ENCODE measurements at places on chromosomes 7 and 10.

DNA sequence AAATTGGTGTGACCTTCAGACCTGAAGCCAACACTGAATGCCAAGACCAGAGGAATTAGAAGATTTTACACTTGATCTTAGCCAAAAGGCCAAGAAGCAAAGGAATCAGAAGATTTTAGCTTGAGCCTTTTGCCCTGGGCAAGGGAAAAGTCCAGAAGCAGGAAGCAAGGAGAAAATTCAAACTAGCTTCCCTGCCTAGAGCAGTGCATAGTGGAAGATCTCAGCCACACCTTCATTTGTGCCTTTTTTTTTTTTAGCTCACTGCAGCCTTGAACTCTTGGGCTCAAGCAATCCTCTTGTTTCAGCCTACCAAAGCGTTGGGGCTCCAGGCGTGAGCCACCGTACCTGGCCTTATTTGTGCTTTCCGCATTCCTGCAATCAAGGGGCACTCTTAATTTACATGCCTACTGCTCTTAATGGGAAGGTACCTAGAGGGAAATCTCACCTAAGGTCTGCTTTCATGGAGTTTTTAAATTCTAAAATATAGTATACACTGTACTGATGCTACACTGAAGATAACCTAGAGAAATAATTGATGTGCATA, 8.3 kb upstream of the PIP4K2A start:
- no peak for DNase-seq

DNA sequence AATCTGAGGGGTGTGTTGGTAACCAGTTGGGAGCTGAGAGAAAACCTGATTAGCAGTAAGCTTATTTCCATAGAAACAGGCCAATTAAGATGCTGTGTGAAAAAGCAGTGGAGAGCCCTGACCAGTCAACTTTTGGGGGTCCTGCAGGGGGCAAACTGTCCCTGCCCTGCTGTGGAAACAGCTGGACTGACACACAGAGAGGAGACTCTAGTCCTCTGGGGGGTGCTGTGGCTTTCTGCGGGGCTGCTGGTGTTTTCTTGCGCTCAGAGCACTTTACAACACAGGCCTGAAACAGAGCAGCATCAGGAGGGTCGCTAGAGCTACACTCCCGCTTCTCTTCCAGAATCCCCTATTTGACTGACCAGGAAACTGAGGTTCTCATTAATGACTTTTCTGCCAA, 546.9 kb upstream of the GALNT17 start:
- DNase-seq: no peak

DNA sequence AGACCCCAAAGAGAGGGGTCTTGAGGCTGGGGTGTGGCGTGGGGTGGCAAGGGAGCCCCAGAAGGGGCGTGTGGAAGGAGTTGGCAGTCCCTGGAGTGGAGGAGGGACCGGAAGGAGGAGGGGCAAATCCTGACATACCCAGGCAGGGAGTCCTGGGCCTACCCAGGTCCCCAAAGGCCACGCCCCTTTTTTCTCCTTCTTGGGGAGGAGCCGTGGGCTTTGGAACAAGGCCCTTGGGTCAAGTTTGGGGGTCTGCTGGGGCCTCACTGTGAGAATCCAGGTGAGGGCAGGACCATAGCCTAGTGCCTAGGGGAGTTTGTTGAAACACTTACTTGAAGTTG, 1.2 kb upstream of the SMARCD3 start:
- DNase-seq: no peak

- DNase-seq: no peak
Measured at GRCh38 chr10:76177936-76178335, 746.5 kb downstream of the LRMDA start.

DNA sequence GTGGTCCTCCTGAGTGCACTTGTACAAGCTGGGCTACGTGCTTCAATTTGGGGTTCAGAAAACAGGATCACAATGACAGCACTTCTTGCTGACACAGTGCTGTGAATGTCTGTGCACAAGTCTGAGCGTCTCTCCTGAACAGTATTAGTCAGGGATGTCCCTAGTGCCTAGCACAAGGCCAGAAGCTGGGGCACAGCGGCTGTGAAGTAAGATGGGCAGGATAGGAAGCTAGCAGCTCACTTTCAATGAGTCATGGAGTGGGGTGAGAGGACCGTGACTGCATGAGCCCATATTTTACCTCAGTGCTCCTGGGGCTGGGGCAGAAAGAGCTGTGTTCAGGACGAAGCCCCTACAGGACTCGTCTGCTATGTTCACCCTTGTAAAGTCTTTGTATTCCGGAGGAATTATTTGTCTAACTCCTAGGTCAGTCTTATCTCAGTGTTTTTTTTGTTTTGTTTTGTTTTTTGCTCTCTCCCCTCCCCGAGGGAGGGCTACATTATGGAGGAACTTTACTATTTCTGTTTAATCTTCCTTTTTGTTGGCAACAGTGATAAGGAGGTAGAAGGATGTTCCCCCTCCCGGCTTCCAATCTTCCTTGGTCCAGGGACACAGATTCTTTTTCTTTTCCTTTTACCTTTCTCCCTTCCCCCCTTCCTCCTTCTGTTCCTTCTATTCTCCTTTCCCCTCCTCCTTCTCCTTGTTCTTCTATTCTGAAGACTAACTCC, 2.8 kb upstream of the LRMDA start:
- peak; percentile 85 for DNase-seq

DNA sequence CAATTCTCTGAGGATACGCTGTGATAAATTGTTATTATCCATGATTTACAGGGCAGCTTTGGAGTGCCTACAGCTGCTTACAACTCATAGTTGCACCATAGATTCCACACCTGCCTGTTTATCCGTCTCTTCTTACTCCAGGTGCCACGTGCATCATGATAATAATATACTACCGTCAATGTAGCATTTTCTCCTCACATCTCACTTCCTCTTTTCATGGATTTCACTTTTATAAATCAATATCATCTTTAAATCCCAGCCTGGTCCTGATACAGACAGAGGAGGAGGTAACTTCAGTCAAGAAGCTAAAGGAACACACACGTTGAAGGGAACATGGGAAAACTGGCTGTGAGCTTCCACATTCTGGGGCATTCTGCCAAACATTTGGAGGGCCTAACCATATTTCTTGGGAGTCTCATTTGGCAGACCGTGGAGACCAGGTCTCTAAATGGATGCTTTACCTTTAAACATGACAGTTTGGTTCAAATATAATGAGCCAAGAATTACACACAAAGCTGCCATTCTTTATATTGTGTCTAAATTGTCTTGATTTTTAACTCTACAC, 2.4 kb downstream of the CH25H start:
- no peak for DNase-seq

DNA sequence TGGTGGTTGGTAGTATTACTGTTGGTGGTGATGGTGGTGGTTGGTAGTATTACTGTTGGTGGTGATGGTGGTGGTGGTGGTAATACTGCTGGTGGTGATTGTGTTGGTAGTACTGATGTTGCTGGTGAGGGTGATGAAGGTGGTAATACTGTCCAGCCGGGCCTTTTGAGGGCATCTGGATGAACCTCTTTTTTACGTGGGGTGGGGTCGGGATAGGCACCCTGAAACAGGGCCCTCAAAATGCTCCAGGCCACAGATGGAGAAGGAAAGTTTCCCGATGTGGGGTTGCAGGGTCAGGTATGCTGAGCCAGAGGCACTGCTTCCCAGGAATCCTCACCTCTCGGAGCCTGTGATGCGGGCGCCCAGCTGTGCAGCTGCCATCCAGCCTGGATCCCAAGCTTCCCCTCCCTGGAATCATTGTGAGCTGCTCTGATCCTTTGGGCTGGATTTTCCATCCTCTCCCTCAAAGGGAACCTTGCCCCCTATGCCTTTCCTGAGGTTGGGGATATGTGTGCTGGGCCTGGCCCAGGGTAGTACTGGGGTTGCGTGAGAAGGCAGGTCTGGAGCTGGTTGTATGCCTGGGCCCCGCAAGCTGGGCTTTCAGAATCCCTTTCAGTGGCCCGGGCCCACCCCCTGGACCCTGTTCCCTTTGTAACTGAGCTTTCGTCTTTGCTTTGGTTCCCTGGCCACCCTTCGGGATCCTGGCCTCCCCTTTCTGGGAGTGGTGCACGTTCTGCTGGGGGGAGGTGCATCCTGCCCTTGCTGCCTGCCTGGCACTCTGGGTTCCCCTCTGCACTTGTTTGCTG, 43.3 kb downstream of the DOCK1 start:
- DNase-seq: no peak

- DNase-seq: no peak
Measured at GRCh38 chr7:138449580-138449979, 10.5 kb upstream of the TRIM24 start.

- no peak for DNase-seq
Measured at GRCh38 chr7:142800699-142801260, 30.0 kb downstream of the PRSS2 start.

- DNase-seq: no peak
Measured at GRCh38 chr7:132991615-132992587, 90.0 kb downstream of the CHCHD3 start.

DNA sequence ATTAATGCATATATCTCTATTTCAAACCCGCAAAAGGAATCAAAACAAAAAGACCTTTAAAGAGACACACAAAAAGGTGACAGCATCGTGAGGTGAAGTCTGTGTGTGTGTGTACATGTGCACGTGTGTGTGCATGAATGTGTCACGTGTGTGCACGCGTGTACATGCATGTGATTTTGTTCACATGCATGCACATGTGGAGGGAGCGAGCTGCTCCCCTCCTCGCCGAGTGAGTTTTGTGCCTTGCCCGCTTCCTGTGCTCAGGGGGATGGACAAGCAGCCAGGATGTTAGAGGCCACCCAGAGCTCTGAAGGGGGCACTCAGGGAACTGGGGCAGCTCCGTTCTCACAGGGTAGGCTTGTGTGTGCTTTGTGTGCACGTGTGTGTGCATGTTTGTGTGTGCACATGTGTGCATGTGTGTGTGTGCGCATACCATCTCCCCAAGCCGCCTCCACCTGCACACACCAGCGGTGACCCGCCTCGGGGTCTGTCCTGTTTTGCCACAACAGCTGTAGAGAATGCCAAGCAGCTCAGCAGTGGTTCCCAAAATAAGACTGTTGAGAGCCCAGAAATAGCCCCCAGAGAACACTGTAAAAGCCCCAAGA, 191.2 kb downstream of the PTPRN2 start:
- no peak for DNase-seq

- DNase-seq: peak; percentile 71
Measured at GRCh38 chr7:54831046-54831643, 72.1 kb upstream of the SEC61G start.

- DNase-seq: no peak
Measured at GRCh38 chr7:103870664-103871063, 118.8 kb downstream of the RELN start.
